ENCODE measurements at places on chromosomes 4 and X.

DNA sequence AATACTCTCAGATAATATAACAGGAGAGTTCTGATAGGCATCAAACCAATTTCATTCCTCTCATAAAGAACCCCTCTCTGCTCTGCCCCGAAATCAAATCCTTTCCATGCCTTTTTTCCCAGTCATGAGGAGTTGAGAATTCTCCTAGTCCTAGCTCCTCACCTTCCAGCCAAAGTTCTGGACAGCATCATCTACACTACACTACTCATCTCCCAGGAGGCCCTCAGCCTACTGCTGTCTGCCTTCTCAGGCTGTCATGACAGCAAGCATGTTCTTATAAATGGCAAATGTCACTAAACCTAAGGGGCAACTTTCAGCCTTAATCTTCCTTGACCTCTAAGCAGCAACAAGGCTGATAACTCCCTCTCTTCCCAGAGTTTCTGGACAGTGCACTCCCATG, 26.6 kb downstream of the MAPK10 start:
- no peak for DNase-seq

DNA sequence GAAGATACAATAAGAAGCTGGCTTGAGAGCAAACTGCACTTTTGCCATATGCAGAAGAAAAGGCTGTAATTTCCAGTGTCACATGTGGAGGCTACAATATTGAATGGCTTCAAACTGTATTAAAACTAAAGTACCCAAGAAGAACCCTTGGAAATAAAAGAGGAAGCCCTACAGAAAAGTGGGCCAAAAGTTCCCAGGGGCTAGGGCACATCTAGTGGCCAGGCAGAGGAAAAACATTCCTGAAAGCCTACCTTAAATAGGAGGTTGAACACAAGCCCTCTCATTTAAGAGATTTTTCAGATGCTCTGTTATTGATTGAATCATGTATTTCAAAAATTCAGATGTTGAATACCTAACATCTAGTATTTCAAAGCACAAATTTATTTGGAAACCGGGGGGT, 40.6 kb upstream of the PRDX4 start:
- no peak for DNase-seq

GRCh38 chr4:57553728-57554127, 443.5 kb upstream of the IGFBP7 start:
- no peak for DNase-seq

- DNase-seq, result no peak
Observed at GRCh38 chr4:111639120-111639690, 506.0 kb upstream of the FAM241A start.

DNA sequence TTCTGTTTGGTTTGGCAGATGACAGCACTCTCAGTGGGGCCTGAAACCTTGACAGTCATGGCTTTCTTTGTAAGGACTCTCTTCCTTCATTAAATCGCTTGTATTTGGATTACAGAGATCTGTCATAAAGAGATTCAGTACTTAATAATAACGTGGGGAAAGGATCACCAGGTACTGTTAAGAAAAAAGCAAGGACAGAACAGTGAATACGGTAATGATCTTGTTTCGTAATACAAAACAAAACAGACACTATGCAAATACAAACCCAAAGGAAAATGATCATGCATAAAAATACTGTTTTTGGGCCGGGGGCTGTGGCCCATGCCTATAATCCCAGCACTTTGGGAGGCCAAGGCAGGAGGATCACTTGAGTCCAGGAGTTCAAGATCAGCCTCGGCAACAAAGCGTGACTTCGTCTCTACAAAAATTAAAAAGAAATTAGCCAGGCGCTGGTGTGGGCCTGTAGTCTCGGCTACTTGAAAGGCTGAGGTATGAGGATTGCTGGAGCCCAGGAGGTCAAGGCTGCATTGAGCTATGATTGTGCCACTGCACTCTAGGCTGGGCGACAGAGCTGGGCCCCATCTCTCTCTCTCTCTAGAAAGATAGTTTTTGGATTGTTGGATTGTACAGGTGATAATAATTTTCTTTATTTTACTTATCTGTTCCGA, 64.6 kb downstream of the TRAPPC11 start:
- DNase-seq, result no peak

GRCh38 chr4:170234800-170235199, 145.0 kb upstream of the AADAT start:
- DNase-seq, result no peak

- DNase-seq, result no peak
Observed at GRCh38 chr4:155592938-155593297, 73.7 kb upstream of the GUCY1A1 start.

GRCh38 chr4:121824950-121825349, 1.3 kb upstream of the CCNA2 start:
- DNase-seq, result no peak

DNA sequence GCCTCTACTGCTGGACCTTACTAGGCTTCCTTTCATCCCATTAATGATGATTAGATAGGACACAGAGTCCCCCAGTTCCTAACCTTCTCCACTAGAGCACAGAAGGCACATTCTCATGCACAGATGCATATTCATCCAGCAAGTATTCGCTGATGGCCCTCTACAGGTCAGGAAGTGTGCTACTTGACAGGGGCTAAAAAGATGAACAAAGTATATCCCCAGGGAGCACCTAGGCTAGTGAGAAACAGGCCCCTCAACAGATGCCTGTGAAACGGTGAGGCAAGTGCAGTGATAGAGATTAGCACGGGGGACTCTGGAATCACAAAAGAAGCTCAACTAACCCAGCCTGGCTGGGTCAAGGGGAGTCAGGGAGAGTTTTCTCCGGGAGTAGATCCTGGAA, 95.8 kb downstream of the MGST2 start:
- no peak for DNase-seq

- DNase-seq, result no peak
Observed at GRCh38 chr4:42401171-42401570, 3.9 kb downstream of the SHISA3 start.

- no peak for DNase-seq
Observed at GRCh38 chr4:122759639-122760310, 27.3 kb downstream of the BBS12 start.

- no peak for DNase-seq
Observed at GRCh38 chrX:81206476-81206875, 4.6 kb downstream of the SH3BGRL start.

GRCh38 chr4:68447201-68447600, at the start of gene TMPRSS11E:
TMPRSS11E (plus strand) TSS chr4:68447463; CDS start chr4:68447513, 50 bp downstream.
- no peak for DNase-seq

DNA sequence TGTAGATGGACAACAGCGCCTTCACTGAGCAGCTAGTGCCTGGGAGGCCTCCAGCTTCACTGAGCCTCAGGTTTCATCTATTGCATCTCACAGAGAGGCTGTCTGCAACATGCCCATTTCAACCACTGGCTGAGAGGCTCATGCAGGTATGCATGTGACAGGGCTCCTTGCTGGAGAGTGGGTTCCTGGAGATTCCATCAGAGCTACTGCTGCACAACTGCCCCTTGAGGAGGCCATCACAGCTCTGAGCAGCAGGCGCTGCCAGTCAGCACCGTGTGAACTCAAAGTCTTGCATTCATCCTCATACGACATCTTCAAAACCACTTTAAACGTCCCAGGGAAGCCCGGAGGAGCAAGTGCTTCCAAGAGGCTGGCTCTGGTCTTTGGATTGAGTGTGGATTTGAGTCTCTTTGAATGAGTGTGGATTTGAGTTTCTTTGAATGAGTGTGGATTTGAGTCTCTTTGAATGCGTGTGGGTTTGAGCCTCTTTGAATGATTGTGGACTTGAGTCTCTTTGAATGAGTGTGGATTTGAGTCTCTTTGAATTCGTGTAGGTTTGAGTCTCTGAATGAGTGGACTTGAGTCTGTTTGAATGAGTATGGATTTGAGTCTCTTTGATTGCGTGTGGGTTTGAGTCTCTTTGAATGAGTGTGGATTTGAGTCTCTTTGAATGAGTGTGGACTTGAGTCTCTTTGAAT, 8.7 kb downstream of the P2RY8 start:
- DNase-seq, result no peak

- DNase-seq, result no peak
Observed at GRCh38 chr4:88443486-88443885, 13.4 kb upstream of the HERC5 start.

DNA sequence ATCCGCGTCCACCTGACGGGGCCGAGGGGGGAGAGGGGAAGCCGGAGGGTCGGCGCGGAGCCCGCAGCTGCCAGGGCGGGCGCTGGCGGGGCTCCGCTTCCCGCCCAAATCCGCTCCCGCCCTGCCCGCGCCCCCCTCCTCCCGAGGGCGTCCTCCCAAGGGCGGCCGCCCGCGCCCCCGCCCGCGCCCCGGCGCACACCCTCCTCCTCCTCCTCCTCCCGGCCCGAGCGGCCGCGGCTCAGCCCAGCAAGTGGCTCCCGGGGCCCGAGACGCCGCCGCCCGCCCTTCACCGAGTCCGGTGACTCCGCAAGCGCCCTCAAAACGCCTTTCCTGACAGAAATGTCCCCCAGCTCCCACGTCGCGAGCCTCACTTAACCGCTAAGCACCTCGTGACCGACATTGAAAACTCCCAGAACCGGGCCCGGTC, 487 bp downstream of the HMGB2 start:
- DNase-seq, result peak; percentile 21

GRCh38 chr4:78845472-78845871, 69.3 kb downstream of the BMP2K start:
- no peak for DNase-seq
